T47D (cell line): ENCODE measurements at places on chromosomes 11 and 22.

DNA sequence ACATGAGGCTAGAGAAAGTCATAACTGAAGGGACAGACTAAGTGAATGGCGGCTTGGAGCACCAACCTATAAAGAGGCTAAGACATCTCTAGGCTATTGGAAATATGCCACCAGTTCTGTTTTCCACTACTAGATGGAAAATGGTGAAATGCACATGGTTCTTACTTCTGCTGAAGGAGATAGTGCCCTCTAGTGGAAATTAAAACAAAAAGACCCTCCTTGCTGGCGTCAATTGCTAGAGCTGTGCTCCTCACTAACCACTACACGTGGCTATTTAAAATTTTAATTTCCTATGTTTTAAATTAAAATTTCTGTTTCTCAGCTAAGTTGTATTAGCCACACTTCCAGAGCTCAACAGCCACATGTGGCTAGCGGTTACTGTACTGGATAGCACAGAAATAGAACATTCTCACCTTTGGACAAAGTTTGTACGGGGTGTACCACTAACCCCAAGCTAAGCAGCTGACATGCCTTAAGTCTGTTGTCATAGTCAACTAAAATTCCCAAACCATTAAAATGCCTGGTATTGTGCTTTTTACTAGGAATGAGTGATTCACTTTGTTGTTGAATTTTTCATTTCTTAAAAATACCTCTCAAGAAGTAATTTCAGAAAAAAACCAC is 34.1 kb upstream of the CALCA start:
- no peak for DNase-seq

DNA sequence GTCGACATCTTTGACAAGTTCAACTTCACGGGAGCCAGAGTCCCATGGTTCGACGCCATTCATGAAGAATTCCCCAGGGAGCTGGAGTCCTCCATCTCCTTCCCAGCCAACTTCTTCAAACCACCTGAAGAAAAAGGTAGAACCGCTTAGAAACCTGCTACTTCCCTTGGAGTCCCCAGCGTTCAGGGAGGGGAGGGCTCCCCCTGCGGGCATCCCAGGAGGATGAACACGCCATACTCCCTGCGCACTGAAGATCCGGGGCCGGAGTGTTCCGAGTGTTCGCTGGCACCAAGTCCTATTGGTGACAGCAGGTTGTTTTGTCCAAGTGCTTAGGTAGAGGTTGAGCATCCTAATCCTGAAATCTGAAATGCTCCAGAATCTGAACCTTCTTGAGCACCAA is 51.7 kb upstream of the PRODH start:
- peak; percentile 43 for DNase-seq

GRCh38 chr11:6468712-6469495 is 4.8 kb downstream of the TRIM3 start:
- peak; percentile 94 for DNase-seq

DNA sequence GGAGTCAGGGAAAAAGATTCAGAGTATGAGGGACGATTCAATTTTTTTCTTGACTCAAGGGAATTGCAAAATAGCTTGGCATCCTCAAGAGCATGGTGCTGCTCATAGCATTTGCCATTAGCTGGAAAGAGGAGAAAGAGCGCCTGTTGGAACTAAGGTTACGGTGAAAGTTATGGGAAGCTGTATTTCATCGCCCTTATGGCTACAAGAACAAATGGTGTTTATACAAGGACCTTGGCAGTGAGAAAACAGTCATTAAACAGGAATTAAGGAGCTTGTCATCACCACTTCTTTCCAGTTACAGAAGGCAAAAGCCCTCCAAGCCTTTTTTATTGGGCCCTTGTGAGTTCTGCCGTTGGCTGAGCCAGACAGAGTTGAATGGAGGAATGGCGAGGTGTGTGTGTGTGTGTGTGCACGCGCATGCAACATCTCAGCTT is 74.2 kb downstream of the ALX4 start:
- DNase-seq = no peak

GRCh38 chr11:81852896-81853295 is 880.8 kb downstream of the FAM181B start:
- no peak for DNase-seq

DNA sequence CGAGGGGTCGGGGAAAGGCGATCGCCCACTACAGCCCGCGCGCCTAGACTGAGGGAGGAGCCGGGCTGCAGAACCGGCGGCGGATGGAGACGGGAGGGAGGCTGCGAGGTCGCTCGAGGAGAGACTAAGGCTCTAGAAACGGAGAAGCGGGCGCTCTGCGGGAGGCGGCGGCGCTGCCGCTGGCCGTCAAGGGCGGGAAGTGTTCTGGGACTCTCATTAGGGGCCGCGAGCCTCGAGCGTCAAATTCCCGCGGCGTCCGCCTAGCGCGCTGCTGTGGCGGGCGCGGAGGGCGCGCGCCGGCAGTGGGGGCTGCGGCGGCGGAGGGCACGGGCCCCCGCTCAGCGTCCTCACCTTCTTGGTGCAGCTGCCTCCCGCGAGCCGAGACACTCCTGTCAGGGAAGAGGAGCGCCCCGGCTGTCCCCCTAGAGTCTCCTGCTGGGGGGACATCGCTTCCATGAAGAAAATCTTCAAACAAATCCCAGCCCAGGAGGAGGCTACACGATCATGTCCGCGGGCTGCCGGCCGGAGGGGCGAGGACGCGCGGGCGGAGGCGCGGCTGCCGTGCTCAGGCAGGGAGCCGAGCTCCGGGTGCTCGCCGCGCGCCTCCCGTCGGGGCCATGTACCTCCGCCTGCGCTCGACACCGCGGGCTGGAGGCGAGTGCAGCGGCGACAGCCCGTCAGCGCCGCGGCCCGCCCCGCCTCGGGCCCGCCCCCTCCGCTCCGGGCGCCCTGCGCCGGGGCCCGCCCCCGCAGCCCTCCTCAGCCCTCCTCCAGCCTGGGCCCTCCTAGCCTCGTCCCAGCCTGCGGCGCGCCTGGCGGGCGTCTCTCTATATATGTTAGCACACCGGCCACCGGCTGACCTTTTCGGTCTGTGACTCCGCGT is at the start of gene ARHGAP20:
Gene ARHGAP20 (minus strand): TSS at position 662 of the 883 bp plus-strand sequence. CDS start 206 bp downstream, at position 456.
- no peak for DNase-seq

GRCh38 chr11:78189851-78190250 is 1.1 kb downstream of the USP35 start:
- no peak for DNase-seq
